ENCODE measurements at places on chromosomes 16 and 17.

DNA sequence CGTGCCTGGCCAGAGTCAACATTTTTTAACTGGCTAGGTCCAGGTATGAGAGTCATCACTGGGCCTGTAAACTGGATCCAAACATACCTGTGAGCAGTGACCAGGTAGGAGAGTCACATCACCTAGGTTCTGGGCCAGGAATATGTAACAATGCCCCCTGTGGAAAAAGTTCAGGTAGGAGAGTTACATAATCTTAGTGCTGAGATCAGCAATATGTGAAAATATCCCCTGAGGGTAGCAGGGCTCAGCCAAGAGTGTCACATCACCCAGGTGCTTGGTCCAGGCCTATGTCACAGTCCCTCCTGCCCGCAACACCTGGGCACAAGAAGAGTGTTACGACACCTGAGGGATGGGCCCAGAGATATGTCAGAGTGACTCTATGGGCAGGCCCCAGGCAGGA lies 2104.7 kb downstream of the TP53TG3F start:
- no peak for DNase-seq

DNA sequence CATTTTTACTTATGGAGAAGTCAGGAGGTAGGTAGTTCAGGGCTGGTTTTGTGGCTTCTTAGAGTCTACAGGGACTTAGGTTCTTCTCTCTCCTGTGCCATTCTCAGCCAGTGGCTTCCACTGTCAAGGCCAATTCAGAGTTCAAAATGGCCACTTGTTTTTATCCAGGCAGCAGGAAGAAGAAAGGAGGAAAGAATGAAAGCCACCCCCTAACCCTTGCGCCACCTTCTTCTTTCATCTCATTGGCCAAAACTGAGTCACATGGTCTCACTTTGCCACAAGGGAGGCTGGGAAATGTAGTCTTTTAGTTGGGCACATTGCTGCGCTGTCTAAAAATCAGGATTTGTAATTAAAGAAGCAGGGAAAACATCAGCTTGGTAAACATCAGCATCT lies 60.8 kb upstream of the MED9 start:
- DNase-seq: peak; percentile 64

- no peak for DNase-seq
Observed at GRCh38 chr17:36001862-36002603, 680 bp upstream of the CCL15 start.

DNA sequence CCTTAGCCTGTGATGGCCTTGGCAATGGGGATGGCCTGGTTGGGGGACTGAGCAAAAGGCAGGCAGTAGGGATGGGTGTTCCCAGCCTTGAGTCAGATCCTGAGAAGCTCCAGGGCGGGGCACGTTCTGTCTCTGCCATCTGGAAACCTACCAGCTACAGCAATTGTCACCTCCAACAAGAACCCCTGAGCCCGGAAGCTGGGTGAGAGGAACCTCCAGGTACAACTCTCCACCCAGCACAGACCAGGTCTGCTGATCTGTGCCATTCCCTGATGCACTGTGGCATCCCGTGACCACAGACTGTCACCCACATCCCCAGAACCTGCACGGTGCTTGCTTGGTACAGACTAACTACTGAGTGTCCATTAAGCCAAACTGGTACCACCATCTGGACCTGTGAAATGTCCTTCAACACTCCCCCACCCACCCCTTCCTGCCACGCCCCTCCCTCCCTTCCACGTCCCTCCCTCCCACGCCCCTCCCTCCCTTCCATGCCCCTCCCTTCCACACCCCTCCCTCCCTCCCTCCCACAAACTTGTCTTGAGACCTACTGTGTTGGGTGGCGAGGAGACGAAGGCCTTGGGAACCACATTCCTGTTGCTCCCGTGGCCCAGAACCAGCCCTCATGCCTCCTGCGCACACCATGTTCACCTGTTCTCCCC lies 16.6 kb downstream of the MYO15B start:
- DNase-seq: no peak
